Skeletal muscle cell (primary cell): ENCODE measurements at places on chromosomes 11 and 22.
A peak's percentile ranks its signal among the peaks of the same experiment; 100 is the strongest.

- DNase-seq = peak; percentile 82
Measured at GRCh38 chr11:61791737-61792309, 576 bp downstream of the TMEM258 start.

DNA sequence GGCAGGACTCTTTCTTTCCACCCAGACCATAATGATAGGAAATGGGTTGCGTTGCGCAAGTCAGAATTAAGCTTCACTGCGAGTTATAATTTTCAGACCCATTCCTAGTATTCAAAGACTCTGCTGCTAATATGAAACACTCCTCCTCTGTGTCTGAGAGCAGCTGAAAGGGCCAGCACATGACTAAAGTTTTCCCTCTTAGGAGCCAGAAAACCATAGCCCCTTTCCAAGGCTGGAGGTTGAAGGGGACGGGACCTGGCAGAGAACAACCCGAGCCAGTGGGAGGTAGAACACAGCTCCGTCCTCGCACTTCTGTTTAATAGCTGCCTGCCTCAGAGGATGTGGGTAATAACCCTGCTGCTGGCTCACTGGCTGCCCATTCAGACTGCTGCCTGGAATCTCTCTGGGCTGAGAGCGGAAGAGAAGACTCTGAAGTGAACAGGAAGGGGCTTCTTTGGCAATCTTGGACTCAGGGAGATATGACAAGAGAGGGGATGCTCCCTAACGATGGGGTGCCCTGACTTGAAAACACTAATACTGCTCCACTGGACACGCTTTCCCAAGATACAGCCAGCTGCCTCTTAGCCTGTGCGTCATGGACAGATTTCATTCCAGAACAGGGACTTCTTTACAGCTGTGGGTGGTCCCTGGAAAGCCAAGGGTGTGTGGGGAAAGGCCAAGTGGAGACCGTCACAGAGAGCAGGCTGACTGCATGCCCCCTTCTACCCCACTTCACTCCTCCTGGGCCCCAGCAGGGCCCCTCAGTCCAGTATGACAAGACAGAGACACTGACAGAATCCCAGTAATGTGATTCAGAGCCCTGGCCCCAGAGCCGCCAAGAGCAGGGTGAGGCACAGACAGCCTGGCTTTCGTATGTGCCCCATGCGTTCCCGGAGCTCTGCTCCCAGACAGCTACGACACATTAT lies 156.9 kb downstream of the FEZ1 start:
- peak; percentile 68 for DNase-seq

GRCh38 chr22:49760280-49760629 lies 67.4 kb downstream of the BRD1 start:
- DNase-seq = no peak

DNA sequence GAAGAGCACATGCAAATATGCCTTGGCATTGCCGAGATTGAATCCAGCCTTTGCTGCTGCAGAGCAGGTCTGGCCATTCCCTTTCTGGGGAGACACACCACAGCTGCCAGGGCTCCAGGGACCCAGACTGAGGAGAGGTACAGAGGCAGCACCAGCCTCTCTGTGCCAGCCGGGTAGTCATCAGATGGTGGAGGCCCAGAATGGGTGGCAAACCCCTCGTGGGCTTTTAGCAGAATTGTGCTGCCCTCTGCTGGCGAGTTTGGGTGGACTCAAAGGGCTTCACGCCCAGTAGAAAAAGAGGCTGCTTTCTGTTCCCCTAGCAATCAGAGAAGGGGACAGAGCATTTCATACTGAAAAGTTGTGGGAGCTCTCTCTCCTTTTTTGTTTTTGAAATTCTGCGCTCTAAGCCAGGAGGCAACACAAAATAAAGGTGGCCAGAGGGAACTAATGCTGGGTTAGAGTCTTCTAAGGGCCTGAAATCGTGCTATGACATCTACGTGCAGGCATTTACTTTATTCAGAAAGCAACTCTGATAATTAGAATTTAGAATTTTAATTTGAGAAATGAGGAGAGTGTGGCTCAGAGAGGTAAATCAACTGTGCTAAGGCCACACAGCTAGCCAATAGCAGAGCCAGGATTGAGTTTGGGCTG lies 158.8 kb upstream of the NAV2 start:
- no peak for DNase-seq

GRCh38 chr11:64538501-64538951 lies 52.5 kb upstream of the SLC22A12 start:
- DNase-seq = no peak

GRCh38 chr11:114340311-114341131 lies 44.3 kb downstream of the NNMT start:
- DNase-seq = peak; percentile 47

GRCh38 chr11:93570759-93571413 lies 27.7 kb upstream of the SMCO4 start:
- DNase-seq = peak; percentile 56

- no peak for DNase-seq
Measured at GRCh38 chr11:122342089-122342744, 226.2 kb upstream of the BLID start.

- DNase-seq = no peak
Measured at GRCh38 chr22:24156141-24156912, 25.0 kb upstream of the SUSD2 start.

- no peak for DNase-seq
Measured at GRCh38 chr11:111000400-111001080, 245.0 kb upstream of the POU2AF2 start.

- DNase-seq = no peak
Measured at GRCh38 chr11:15379483-15379882, 264.8 kb downstream of the INSC start.

DNA sequence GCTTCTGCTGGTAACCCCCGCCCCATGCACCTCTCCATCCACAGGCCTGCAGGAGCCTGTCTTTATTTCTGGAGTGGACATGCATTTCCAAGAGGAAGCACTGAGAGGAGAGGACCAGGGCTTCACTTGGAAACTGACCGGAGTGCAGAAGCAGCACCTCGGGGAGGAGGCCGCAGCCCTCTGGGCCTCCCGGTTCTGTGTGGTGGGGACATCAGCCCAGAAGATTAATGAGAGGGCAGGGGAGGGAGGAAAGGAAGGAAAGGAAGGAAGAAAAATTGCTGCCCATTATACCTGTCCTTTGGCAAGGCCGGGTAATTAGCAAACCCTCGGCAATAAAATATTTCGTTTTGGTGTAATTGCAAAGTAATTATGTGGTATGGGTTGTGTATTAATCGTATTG lies 97.0 kb downstream of the TP53I11 start:
- no peak for DNase-seq

DNA sequence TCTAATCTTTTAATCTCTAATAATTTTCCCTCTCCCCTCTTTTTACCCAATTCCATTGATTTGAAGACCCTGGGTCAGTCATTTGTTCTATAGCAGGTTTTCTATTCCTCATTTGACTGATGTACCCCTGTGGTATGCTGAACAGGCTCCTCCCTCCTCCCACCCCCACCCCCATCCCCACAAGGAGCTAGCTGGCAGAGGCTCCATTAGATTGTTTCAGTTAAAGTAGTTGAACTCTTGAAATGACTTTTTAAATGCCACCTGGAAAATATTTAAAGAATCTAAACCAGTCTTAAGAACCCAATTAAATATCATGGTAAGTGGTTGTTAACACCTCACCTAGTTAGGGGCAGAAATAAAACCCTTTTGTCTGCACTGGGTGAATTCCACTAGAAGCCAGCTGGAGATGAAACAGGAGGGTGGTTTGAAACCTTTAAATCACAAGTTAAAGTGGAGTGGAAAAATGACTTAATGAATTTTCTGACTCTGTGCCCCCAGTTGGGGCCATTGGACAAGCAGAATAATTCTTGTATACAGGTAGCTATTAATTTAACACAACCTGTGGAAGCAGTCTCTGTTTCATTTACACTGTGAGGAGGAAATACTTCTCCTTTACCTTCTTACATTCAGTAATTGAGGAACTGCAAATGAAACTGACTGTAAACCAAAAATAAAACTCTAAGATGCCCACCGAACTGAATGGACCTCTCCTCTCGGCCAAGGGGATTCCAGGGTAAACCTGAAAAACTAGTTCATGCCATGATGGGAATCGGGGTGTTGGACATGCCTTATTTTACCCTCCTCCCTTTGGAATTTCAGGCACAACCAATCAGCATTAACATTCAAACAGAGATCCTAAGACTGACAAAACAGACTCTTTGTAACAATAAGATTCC lies 30.7 kb downstream of the PRR5L start:
- no peak for DNase-seq

DNA sequence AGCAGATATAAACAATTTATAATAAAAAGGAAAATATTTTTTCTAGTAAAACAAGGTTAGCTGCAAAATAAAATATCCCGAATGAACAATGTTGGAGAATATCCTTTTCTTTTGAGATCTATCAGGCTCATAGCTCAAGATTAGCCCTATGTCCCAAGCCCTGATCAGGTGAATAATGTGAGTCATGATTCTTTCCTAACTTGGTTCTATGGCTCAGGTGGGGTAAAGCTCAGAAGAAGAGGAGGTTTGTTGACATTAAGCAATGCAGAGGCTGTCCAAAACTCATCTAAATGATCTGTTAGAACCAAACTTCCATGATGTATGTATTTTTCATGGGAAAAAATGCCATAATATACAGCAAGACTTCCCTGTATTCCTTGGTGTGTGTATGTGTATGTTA lies 86.1 kb downstream of the TRIM44 start:
- DNase-seq = no peak

DNA sequence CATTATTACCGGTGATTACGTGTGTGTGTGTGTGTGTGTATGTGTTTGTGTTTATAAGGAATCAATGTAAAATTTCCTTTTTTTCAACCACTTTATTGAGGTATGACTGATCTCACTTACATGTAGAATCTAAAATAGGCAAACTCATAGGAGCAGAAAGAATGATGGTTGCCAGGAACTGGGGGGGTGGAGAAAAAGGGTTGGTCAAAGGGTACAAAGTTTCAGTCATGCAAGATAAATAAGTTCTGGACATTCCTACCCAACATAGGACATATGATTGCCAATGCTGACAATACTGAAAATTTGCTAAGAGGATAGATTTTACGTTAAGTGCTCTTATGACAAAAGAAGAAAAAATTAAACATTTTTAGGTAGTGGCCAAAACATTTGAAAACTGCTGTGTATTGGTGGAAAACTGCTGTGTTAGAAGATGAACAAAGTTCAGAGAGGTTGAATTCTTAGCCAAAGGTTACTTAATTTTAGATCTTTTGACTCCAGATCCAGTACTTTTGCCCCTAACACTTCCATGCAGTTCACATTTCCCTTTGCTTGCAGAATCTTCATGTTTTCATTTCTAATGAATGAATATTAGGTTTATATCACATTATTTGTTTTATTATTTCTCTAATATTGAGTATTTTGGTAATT lies 49.5 kb downstream of the NNMT start:
- no peak for DNase-seq

- no peak for DNase-seq
Measured at GRCh38 chr11:112024178-112024772, 933 bp upstream of the DLAT start.

- DNase-seq = no peak
Measured at GRCh38 chr22:41798736-41799135, 1.7 kb upstream of the CCDC134 start.

DNA sequence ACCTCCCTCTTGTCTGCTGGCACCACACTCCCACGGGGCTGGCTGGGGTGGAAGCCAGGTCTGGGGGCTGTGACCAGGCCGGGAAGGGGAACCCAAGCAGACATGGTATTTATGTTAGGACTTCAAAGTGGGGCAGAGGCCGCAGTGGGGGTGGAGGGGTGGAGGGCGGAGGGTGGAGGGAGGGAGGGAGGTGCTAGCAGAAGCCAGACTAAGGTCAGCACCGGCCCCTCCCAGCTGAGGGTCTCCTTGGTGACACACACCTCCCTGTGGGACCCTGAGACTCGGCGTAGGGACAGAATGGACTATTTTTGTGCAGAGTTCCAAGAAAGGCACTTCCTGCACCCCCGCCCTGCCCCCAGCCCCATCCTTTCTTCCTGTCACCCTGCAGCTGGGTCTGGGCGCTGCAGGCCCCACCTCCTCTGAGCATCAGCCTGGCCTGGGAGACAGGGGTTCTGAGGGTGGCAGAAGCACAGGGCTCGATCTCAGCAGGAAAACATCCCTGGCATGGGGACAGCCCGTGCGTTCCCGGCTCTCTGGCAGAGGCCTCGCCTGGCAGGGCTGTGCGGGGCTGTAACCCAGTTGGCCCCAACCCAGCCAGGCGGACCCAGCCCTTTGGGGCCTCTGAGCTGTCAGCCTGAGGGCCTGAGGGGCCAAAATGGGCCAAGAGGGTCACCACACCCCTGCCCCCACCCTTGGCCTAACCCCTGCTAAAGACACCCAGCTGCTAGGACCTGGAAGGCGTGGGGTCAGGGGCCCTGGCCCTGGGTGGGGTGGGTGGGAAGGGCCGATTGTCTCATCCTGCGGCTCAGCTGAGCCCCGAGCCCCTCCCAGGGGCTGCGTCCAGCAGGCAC lies 9.6 kb upstream of the CD248 start:
- no peak for DNase-seq

DNA sequence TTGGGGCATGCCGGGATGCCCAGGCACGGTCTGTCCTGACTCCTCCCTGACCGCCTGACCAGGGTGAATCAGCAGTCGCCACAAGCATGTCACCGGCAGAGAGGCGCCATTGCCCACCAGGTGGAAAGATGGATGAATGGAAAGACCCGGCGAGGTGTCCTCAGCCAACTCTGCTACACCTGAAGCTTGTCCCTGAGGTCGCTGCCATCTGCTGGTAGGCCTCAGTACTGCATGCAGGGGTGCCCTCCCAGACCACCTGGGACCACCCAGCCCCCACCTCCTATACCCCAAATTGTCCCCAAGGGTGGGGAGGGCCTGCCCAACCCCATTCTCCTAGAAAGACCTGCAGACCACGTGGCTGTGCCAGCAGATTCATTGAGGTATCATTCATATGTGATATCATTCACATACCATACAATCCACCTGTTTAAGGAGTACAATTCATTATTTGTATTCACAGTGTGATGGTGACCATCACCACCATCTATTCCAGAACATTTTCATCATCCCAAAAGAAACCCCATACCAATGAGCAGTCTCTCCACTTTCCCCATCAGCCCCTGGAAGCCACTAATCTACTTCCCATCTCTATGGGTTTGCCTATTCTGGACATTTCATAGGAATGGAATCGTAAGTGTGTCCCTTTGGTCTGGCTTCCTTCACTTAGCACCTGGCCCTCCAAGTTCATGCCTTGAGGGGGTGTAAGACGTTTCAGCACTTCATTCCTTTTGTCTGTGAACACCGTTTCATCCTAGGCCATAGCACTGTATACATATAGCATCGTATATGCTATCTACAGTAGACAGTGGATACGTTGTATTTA lies 17.5 kb downstream of the FGF3 start:
- DNase-seq = no peak

DNA sequence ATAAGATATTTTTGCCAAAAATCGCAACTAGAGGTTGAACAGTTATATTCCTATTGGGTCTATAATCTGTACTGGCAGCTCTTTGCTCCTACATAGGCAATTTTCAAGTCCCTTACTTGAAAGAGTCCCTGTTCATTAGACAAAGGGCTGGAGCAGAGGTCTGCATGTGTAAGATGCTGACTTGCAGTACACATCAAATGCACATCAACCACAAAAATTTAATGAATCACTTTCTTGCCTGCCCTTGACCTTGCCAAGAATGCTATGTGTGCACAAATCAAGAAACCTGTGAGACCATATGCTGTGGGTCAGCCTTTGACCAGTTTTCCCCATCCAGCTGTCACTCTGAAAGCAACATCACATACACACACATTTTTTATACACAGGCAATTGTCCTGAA lies 661.5 kb downstream of the LRRC4C start:
- DNase-seq = no peak
